ENCODE measurements at places on chromosomes 11 and 22.

DNA sequence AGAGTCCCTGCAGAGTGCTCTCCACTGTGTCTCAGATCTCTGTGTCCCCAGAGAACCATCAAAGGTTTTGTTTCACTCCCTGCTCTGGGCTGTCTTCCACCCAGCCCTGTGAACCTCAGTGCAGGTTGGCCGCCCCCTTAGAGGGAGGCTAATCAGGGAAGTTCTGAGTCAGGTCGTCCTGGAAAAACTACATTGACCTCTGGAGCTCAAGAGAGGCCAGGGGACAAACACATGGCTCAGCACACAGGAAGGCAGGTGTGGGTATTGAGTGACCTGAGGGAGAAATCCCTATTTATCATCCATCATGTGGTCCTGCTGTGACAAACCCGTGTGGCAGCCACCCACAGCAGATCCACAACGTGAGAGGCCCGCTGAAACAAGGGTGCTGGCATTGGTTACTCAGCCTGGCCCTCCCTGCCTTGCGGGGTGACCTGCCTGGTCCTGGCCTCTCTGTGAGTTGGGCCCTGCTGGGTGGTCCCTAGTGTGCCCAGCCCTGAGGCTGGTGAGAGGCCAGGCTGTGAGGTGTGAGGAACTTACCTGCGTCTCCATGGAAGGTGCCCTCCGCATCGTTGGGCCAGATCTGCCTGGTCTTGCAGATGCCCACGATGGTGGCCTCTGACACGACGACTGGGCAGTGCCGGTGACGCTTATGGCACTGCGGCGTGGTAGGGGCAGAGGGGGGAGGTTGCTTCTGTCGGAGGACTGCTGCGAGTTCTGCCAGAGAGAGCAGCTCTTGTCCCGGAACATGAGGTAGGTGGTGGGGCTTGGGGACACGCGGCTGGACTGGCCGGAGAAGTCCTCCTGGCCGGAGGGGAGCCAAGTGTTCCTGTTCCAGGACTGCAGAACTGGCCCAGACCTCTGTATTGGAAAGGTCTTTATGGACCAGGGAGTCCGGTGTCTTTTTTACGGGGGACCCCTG is 669 bp upstream of the BCR start:
- no peak for DNase-seq

- DNase-seq = no peak
Observed at GRCh38 chr11:39960206-39960605, 1499.2 kb downstream of the LRRC4C start.

- DNase-seq = no peak
Observed at GRCh38 chr11:62554387-62555167, 8.0 kb upstream of the AHNAK start.

DNA sequence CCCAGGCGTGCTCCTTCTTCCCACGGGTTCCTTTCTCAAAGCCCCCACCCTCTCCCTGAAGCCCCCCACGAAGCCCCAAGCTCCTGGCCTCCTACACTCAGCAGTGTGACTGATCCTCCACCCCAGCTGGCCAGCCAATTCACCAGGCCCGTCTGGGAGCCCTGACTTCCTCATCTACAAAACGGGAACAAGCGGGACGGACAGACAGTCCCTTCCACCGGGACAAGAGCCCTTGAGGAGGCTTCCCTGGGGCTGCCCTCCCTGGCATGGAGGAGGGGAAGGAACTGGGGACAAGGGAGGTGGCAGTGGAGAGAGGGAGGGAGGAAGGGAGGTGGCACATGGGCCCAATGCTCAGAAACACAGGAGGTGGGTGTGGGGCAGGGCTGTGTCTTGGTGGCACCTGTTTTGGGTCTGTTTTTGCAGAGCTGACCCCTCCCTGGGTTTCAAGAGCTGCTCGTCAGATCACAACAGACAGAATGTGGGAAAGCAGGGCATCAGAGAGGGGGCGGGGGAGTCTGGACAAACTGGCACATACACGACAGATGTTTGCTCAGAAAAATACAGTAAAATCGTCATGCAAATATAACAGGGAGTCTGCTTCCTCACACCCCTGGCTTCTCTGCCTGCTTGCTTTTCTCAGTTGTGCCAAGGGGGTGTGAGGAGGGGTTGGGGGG is 56.8 kb downstream of the ELFN2 start:
- no peak for DNase-seq

DNA sequence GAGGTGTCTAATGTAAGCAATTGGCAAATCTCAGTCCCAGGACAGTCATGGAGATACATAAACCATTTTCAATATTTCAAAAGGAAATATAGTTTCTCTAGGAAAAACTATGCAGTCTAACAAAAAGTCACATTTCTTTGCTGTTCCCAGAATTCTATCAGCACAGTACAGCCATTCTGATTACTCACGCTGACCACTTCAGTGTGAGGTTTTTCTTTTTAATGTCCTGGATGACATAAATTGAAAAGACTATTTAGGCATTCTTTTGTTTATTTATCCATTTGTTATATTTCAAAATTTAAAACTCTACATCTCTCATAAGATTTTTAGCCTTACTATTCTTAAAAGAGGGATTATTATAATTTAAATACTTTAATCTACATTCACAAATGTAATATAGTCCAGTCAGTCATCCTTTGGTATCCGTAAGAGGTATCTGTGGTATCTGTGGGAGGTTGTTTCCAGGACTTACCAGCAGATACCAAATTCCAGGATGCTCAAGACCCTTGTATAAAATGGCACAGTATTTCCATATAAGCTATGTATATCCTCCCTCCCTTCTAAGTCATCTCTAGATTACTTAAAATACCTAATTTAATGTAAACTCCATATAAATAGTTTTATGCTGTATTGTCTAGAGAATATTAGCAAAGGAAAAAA is 331.1 kb upstream of the PITPNB start:
- DNase-seq = no peak

- DNase-seq = no peak
Observed at GRCh38 chr11:41666951-41667653, 207.7 kb upstream of the LRRC4C start.

- DNase-seq = no peak
Observed at GRCh38 chr11:130650456-130651030, 202.1 kb downstream of the ADAMTS15 start.

- no peak for DNase-seq
Observed at GRCh38 chr11:69166218-69167115, 10.7 kb downstream of the SMIM38 start.

GRCh38 chr11:88831303-88831890 is 234.4 kb downstream of the GRM5 start:
- DNase-seq = no peak

DNA sequence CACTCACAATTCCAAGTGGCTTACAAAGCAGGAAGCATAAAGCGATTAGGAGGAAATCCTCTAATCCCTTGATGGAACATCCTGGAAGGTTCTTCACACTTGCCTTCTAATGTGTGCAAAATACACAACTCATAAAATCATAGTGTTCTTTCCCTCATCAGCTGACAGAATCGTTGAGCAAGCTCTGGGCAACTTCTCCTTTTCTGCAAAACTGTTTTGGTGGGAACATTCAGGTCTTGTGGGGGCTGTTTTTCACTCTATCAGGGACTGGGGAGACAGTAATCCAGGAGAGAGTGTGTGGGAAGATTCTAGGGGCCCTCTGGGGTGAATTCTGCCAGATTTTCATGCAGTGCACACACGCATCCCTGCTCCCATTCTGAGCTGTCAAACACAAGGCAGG is 53.2 kb downstream of the IRAG1 start:
- no peak for DNase-seq

GRCh38 chr11:134207538-134208239 is 16.1 kb downstream of the NCAPD3 start:
- DNase-seq = peak; percentile 42

DNA sequence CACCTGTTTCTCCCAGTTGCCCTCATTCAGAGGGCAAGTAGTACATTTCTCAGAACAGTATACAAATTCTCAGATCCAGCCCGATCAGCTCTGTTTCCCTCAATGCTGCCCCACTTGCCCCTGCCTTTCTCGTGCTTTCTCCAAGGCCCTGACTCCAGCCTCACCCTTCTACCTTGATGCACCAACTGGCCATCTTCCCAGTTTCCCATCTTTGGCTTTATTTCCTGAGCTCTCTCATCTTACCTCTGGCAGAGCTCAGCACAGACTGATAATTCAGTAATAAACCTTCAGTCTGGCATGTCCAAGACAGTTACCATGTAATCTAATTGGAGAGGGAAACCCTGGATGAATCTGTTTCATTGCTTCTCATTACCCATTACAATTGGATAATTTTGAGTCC is 184.5 kb upstream of the ISX start:
- no peak for DNase-seq

DNA sequence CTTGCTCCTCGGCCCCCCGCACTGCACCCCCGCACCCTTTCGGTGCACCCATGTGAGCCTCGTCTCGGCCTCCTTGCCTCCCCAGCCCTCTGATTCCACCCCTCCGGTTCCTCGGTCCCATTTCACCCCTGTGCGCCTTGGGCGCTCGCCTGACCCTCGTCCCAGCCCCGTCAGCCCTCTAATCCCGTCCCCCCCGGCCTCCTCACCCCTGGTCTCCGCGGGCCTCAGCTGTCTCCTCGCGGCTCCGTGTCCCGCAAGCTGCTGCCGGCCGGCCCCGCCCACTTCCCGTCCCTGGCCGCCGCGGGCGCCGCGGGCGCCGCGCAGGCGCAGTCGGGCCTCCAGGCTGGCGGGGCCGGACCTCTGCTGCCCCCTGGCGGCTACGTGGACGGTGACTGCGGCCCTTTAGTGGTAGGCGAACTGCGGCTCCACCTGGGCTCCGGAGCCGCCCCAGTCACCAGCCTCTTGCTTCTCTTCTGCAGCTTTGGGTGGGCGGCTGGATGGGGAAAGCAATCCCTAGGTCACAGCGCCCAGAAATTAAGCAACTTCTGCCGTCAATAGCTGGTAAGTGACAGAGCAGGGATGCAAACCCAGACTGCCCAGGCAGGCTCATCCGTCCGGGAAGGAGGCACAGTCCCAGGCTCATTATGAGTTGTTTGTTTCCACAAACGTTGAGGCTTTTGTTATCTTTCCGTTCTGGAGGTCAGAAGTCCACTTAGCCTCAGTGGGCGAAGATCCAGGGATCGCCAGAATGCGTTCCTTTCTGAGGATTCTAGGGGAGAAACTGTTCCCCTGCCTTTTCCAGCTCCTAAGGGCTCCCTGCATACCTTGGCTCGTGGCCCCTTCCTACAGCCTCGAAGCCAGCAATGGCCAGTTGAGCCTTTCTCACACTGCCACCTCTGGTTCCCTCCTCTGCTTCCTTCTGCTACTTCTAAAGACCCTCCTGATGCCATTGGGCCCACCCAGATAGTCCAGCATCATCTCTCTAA is at the start of gene PPM1F:
Gene PPM1F (minus strand): TSS at position 263 of the 986 bp plus-strand sequence. CDS start 6,800 bp downstream, outside the sequence.
- peak; percentile 86 for DNase-seq

- DNase-seq = no peak
Observed at GRCh38 chr11:20007386-20007785, 152.9 kb downstream of the DBX1 start.
